ENCODE measurements at places on chromosomes 5 and 9.

GRCh38 chr9:76650692-76651091 lies 113.5 kb upstream of the PCA3 start:
- DNase-seq: no peak

- DNase-seq: no peak
Measured at GRCh38 chr9:4550777-4551484, 60.7 kb downstream of the SLC1A1 start.

DNA sequence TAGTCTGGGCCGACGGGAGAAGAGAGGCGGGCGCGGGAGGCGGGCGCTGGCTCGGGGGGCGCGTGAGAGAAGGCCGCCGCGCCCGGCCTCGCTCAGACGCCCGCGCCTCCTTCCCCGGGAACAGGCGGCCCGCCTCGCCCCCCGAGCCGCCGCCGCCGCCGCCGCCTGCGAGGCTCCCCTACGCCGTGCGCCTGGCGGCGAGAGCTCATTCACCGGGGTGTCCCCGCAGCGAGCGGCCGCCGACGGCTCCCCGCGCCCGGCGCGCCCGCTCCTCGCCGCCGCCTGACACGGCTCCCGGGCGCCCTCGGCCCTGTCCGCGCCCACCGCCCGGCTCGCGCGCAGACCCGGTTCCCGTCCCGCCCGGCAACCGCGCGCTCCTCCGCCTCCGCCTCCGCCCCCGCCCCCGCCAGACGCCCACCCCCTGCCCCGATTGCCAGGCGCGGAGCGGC lies at the start of gene GNAQ:
Gene GNAQ (minus strand): TSS at position 368 of the 449 bp plus-strand sequence. CDS start 576 bp downstream, outside the sequence.
- DNase-seq: no peak

- DNase-seq: no peak
Measured at GRCh38 chr5:170542691-170543293, 39.0 kb downstream of the KCNIP1 start.

DNA sequence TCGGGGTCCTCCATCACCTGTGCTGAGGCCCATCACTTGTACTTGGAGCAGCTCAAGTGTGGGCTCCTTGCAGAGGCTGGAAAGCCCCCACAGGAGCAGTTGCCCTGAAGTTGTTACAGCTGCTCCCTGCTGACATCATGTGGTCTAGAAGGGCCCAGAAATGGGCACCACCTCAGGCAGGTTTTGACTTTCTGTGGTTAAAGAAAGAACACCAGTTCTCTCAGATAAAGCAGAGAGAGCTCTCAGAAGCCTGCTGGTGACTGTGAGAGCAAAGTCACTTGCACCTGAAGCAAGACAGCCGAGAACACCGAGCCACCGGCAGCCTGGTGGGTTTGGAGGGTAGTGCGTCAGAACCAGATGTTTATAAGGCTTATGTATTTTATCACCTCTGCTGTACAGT lies 70.4 kb downstream of the MVB12B start:
- DNase-seq: no peak

DNA sequence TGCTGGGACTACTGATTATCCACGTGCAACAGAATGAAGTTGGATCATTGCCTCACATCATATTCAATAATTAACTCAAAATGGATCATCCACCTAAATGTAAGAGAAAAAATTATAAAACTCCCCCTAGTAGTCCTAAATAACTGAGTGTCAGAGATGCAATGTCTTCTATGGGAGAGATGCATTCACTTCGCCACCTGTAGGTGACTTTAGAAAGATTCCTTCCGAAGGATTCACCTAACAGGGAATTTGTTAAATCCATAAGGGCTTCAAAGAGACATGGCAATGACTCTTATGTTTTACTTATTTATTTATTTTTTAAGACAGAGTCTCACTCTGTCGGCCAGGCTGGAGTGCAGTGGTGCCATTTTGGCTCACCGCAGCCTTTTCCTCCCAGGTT lies 526.0 kb downstream of the MTRR start:
- peak; percentile 9 for DNase-seq

DNA sequence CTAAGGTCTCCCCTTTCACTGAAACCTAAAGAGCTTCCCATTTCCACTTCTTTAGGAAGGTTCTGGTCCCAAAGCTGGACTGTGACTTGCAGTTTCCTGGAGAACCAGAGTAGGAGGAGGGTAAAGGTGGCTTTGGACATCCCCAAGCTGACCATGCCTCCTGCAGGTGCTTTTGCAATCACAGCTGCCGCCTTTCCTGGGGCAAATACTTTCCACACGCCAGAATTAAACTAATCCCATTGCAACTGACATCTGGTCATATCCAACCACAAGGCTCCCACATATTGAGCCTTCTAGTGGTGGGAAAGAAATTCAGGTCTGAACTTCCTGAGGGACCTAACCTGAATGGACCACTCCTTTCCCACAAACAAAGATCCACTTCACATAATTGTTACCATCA lies 92.7 kb downstream of the NRG2 start:
- no peak for DNase-seq

- DNase-seq: no peak
Measured at GRCh38 chr9:76419782-76420380, 25.7 kb upstream of the RFK start.

DNA sequence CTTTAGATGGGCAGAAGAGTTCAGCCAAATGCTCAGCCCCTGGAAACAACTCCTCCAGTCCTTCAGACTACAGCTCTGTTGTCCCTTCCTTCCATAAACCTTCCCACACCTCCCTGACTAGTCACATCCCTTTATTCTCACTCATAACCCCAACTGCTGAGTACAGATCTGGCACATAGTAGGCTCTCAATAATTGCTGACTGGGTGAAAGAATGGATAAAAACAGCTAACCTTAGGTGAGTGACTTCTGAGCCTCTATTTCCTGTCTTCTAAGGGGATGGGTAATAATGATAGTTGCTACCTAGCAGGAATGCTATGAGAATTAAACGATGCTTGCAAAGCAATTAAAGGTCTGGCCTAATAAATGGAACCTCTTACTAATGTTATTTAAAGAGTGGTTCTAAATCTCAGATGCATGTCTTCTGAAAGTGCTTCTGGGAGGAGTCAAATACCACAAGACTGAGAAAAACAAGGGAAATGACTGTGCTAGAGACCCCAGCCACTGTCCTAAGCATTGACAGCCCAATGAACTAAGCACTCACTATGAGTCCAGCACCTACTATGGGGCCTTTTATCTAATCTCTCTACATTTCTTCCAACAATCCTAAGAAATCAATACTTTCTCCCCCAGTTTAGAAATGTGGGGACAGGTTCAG lies 2.5 kb upstream of the NR6A1 start:
- DNase-seq: no peak

- no peak for DNase-seq
Measured at GRCh38 chr5:53924392-53924791, 364.0 kb downstream of the NDUFS4 start.

GRCh38 chr9:33165263-33166151 lies 1.6 kb downstream of the B4GALT1 start:
- peak; percentile 13 for DNase-seq

- no peak for DNase-seq
Measured at GRCh38 chr5:32210151-32210550, 36.0 kb upstream of the GOLPH3 start.

- peak; percentile 84 for DNase-seq
Measured at GRCh38 chr5:39399135-39400036, 25.4 kb downstream of the DAB2 start.

DNA sequence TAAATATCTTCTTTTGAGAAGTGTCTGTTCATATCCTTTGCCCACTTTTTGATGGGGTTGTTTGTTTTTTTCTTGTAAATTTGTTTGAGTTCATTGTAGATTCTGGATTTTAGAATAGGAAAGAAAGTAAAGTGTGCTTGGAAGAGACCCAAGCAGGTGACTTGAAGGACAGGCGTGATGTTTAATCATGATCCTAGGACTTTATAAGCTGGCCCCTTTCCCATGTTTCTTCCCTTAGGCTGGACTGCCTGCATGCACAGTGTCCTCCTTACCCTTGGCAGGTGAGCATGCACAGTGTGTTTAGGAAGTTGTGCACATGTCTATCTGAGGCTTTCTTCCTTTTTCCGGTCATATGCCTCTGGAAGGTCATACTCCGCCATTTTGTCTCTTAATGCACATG lies 61.3 kb downstream of the ISOC1 start:
- no peak for DNase-seq

- DNase-seq: no peak
Measured at GRCh38 chr5:6587171-6587570, 45.7 kb downstream of the NSUN2 start.

DNA sequence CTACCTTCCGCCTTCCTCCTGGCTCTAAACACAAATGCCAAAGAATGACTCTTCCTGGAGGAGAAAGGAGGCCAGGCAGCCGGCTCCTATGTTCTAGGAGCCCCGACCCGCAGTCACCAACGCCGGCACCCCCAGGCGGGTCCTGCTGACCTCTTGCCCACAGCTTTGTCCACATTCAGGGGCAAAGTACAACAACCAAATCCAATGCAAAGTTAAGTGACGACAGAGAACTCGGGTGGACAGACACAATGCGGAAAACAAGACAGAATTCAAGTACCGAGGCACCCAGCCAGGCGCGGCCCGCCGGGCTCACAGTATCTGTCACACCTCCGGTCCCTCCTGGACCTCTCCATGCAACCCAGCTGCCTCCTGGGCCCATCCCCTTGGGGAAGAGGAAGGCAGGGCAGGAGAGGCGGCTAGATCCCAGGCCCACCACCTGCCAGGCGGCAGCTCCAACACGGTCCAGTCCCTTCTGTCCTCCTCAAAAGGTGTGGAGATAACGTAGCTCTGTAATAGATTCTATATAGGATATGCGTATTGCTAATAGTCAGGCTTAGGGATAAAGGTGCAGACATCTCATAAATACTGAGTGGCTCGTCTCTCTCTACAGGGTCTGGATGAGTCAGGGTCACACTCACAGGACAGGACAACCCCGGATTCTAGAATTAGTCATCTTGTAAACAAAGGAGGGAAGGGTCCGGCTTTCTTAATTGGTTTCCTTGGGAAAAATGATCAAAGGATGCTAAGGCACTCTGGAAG lies 46.9 kb upstream of the UBAC1 start:
- no peak for DNase-seq

GRCh38 chr9:113403646-113404045 lies 2.6 kb upstream of the ALAD start:
- DNase-seq: no peak

- DNase-seq: no peak
Measured at GRCh38 chr5:170632266-170632984, 128.6 kb downstream of the KCNIP1 start.

DNA sequence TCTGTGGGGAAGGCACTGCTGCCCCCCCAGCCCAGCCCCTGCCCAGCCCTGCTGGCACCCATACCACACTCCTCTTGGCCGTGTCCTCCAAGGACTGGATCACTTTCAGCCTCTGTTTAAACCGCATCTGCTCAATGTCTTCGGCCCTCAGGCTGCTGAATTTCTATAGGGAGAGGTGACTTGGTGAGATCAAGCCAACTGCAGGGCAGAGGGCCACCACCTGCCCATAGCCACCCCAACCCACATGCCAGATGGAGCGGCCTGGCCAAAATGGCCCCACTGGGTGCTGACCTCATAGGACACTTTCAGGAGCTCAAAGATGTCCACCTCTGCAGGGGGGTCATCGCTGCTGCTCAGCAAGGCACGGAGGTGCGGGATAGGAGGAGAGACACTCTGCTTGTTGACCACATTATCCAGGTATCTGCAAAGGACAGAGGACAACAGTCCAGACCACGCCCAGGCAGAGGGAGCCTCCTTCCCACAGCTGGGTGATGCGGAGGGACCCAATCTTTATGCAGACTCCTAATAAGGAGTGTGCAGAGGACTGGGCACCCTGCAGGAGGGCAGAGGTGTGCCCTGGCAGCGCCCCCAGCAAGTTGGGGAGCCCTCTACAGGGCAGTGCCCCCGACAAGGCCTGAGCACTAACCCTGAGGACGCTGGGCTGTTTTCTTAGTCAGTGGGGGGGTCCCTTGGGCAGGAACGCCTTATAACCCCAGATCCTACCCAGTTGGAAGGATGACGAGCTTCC lies 14.4 kb upstream of the MRNIP start:
- DNase-seq: no peak

GRCh38 chr9:34559624-34560455 lies 29.7 kb downstream of the CNTFR start:
- no peak for DNase-seq

- DNase-seq: no peak
Measured at GRCh38 chr5:132176521-132176945, 51.1 kb downstream of the P4HA2 start.

GRCh38 chr9:109205526-109205925 lies 38.5 kb upstream of the FRRS1L start:
- no peak for DNase-seq

GRCh38 chr5:32692036-32692746 lies 18.9 kb upstream of the NPR3 start:
- DNase-seq: no peak

- DNase-seq: no peak
Measured at GRCh38 chr9:115943431-115944165, 210.0 kb upstream of the PAPPA start.
